ENCODE measurements at places on chromosomes 16 and 17.

- no peak for DNase-seq
Observed at GRCh38 chr17:80367503-80367902, 47.5 kb upstream of the ENDOV start.

DNA sequence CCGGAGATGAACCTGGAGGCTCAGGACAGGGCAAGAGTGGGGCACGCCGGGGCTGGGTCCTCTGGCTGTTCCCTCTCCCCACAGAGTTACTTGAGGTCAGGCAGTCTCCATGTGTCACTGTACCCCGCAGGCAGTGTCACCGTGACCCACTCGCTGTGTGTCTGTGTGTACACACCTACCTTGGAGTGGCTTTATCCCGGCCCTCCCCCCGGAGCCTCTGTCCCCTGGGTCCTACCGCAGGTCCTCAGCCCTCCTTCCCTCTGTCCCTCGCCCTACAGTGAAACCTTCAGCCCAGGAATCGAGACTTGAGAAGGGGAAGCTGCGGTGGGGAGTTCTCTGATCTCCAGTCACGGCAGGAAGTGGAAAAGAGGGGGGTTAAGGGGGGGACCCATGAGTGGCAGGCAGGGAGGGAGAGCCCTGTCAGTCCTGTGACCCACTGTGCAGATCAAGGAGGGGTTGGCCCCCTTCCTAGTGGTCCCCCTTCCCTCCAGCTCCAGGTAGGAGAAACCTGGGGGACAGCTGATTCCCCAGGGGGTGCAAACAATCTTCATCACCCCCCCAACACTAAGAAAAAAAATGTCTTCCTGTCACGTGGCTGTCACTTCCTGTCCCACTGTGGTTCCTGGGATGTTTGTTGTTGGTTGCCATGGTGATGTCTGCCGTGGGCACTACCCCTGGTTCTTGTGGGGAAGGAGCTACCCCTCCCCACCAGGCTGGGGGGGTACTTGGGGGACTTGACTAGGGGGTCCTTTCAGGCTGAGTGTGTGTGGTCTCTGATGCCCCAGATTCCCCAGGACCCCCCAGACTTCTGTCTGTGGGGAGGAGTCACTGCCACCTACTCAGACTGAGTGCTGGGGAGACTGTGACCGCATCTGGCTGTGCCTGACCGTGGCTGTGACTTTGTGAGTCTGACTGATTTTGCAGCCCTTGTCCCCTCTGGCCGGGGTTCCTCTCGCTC is 13.7 kb downstream of the RARA start:
- DNase-seq: no peak

DNA sequence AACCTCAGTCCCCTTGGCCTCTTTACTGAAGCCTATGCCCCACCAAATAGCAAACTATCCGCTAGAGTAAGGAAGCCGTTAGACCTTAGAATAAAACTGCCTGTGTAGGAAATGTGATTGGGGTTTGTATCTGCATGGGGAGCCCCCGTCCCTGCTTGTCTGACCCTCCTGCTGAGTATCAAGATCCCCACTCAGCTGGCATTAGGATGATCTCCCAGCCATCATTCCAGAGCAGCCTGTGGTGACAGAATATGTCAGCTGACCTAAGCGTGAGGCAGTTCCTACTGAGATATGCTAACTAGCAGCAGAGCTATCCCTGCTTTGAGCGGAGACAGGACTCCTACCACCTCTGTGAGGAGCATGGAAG is 645 bp upstream of the GFOD2 start:
- DNase-seq: no peak

DNA sequence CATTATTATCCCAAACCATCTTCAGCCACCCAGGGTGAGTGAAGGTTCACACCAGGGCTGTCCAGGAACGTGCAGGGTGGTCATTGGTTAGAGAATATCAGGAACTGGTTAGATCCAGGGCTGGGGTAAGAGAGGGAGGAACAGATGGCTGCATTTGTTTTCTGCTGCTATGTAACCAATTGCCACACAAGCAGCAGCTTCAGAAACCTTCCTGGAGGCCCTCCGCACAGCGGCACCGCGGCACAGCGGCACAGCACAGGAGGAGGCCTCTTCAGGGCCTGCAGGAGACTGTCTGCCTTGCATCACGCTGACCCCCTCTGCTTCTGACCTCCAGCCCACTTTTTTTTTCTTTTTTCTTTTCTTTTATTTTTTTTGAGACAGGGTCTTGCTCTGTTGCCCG is 86.1 kb downstream of the KCNJ12 start:
- DNase-seq: no peak

DNA sequence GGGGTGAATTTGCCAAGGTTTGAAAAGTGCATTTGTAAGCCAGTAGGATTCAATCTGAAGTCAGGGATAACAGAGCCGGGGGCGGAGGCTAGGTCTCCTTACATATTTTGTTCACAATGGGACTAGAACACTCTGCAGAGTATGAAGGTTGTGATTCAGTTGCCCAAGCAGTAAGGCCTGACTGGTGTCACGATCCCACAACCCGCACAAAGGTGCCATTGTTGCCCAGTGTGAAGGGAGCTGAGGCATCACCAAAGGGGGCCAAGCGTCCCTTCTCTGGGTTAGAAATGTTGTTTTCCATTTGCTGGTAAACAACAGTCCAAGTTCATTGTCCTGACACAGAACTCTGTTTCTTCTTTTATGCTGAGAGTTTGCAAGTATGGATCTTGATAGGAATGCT is 471.8 kb downstream of the MAF start:
- no peak for DNase-seq

- no peak for DNase-seq
Observed at GRCh38 chr16:70432723-70433457, 6.0 kb downstream of the ST3GAL2 start.

DNA sequence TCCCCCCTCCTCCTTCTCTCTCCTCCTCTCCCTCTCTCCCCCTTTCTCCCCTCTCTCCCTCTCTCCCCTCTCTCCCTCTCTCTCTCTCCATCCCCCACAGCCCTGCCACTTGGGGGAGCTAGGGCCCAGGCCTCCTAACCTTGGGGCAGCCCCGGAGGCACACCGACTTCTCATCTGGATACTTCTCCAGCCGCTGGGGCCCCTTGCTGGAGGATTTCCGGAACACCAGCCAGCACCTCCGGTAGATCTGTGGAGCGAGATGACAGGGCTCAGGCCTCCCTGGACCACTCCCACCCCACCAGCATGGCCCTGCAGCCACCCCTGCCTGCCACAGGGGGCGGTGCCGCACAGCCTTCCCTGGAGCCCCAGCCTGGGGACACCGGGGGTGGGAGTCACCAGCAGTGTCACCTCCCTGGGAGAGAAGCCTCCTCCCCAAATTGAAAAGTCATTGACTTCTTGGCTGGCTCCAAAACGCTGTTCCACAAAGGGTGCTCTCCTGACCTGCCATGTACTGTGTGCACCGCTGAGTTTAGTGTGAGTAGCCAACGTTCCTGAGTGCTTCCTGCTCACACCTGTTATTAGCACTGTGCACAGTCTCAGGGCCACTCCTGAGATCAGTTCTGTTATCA is 10.5 kb downstream of the DOK4 start:
- DNase-seq: peak; percentile 1

DNA sequence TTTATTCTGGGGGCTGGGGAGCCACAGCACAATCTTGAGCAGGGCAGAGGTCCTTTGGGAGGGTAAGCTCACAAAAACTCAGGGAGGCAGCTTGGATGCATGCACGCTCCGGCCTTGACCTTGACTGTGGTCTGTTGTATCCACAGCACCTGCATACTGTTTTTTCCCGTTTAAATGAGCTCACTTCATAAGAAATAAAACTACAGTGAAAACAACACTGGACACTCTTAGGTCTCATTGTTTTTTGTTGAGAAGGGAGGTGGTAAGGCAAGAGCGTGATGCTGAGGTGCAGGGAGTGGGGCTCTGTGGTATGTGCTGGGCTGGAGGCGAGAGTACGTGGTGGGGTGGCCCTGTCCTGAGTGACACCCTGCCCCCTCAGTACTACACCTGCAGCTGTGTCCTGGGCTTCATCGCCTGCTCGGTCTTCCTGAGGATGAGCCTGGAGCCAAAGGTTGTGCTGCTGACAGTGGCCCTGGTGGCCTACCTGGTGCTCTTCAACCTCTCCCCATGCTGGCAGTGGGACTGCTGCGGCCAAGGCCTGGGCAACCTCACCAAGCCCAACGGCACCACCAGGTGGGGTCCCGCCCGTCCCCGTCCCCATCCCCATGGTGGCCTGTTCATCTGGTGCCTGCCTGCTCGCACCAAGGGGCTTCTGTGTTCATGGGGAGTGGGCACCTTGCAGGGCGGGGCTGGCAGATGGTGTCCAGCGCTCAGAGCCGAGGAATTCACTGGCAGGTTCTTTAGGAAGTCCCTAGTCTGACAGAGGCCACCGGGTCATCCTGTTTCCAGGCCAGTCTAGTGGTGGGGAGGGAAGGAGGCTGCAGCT is 44.2 kb downstream of the ADCY7 start:
- no peak for DNase-seq

- no peak for DNase-seq
Observed at GRCh38 chr17:49910094-49910857, 58.7 kb upstream of the DLX4 start.
